ENCODE measurements at places on chromosomes 6 and 20.

DNA sequence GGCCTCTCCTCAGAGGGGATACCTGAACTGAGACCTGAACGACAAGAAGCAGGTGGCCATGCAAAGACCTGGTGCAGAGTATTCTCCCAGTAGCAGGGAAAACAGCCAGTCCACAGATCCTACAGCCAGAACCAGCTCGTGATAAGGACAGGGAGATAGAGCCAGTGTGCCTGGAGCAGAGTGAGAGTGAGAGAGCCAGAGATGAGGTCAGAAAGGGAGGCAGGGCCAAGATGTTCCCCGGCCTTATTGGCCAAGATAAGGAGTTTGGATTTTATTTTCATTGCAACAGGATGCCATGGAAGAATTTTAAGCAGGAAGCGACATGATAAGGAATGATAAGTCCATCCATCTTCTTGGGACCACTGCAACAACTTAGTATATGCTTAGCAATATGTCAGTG lies 111.8 kb downstream of the UBE3D start:
- DNase-seq, result no peak

GRCh38 chr6:140202964-140203515 lies 828.6 kb upstream of the CITED2 start:
- no peak for DNase-seq

- DNase-seq, result no peak
Observed at GRCh38 chr20:63322146-63322932, 29.4 kb downstream of the COL20A1 start.

GRCh38 chr20:58544891-58545290 lies 29.7 kb upstream of the APCDD1L start:
- DNase-seq, result no peak

DNA sequence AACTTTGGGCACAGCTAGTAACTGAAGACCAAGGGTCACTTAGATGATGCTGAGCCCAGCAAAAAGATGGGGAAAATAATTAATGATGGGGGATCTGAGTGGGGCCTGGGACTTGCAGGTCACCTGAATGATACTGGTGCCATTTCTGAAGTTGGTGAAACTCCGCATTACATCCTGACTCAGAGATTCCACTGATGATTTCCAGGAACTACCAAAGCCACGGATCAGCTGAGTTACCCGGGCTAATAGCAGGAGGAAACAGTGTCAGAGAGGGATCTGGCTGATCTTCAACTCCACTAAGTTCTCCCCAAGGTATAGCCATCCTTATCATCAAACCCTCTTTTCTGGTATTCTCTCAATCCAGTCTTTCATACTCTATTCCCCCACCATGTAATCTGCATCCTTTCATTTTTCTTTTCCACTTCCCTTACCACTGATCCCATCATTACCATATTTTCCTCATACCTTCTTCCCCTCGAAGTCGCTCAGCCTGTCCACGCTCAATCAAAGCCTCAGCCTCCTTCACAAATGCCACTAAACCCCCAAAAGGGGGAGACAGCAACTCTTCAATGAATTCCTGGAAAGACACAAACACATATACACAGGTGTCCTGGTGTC lies 20.2 kb downstream of the VPS52 start:
- DNase-seq, result no peak

- no peak for DNase-seq
Observed at GRCh38 chr6:29590218-29590808, 5.4 kb downstream of the OR2H2 start.

DNA sequence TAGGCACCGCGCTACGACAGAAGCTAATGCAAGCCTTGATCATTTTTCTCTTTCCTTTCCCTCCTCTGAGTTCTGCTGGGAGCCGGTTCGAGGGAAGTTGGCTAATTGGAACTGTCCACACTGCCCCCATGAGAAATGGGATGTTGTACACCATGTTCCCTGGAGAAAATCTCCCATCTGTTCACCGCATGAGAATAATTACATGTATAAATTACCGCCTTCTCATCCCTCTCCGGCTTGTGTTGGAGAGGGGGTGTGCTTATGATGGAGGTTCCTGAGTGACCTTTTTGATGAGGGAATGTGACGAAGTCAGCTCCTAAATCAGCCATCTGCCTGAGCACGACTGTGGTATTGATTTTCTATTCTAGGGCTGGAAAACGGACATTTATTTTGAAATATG lies 320.2 kb upstream of the SULF2 start:
- no peak for DNase-seq

DNA sequence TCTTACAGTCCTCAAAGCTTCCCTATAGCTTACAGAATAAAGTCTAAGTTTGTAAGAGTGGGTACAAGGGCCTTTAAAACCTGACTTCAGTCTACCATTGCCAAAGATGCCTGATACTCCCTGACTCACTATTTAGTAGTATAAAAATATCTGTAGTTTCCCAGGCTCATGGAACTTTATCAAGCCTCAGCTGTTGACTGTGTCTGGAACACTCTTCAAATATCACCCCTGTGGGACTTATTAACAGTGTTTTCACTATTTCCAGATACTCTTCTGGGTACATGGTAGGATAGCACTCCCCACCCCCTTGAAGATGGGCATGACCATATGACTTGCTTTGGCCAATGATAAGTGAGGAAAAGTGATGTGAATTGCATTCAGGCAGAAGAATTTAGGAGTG lies 105.3 kb upstream of the TENT5A start:
- DNase-seq, result no peak

- no peak for DNase-seq
Observed at GRCh38 chr20:20205862-20206236, 153.5 kb downstream of the CFAP61 start.

GRCh38 chr6:118280210-118280609 lies 267.9 kb upstream of the PLN start:
- DNase-seq, result no peak

DNA sequence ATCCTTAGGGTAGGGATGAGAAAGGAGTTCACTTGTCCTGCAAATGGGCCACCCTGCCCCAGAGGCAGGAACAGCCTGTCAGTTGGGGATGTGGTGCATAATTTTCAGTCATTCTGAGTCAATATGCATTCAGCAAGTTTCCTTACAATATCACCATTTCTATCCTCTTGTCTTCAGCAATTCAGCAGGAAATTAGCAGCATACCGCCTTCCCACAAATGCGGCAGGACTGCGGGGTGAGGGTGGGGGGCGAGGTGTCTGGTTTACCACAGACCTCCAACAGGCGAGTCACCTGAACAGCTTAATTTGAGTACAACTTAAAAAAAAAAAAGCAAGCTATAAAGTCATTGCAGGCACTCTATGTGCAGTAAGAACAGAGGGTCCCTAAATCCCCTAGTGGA lies 126.8 kb downstream of the MAP3K7 start:
- no peak for DNase-seq

- DNase-seq, result no peak
Observed at GRCh38 chr6:128899341-128900050, 16.6 kb downstream of the LAMA2 start.

GRCh38 chr6:112416866-112417265 lies 69.7 kb downstream of the RFPL4B start:
- DNase-seq, result no peak

DNA sequence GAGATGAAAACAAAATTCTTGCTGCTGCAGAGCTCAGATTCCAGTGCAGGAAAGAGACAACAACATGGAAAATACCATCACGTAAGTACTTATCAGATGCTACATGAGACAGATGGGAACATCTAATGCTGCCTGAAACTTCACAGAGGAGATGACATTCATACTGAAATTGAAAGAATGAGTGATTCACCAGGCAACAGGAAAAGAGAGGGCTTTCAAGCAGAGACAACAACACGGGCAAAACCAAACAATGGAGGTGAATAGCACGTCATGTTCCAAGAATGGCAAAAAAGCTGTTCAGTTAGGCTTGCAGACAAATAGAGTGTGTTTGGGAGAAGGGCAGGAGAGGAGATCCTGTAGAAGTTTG lies 39.3 kb downstream of the GTF2H5 start:
- DNase-seq, result no peak

DNA sequence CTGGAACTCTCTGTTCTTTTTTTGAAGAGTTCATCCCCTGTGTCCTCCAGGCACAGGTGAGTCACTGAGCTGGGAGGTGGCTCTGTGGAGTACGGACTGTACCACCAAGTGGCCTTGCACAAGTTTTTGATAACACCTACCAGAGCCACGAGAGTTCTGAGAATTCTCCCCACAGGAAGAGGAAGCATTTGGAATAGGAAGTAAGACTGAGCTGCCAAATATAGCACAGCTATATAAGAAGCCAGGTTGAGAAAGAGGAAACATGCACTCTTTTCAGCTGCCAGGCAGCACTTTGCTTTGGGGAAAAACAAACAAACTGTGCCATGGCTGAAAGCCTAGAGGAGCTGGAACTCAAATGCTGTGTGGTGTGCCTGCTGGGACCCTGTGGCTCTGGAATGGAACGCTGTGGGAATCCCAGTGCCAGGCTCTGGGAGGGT lies 70.8 kb upstream of the RIPOR2 start:
- peak; percentile 85 for DNase-seq

DNA sequence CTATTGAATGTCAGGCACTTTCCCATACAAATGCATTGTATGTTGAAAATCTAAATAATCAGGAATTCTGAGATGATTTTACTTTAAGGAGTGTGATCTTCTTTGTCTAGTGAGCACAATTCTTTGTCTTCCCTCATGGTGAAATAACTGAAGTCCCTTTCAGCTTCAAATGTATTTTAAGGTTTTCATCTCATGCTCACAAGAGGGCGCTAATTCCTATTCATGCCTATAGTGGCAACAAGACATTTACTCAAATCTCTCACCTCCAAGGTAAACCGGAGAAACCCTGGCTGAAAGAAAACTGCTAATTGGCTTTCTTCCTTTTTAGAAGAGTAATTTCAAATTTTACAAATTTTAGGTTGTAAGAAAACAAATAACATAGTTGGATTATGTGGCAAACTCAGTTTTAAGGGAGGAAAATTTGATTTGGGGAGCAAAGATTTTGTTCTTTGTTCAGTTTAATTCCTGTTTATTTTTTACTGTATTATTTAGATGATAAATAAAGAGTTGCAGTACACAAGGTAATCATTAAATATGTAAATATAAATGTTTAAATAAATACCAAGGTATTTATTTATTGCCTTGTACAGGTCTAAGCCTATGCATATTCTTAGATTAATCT lies 69.1 kb downstream of the SLC35F1 start:
- peak; percentile 53 for DNase-seq
